Activated T-cell treated with anti-CD3 and anti-CD28 coated beads for 1 hour (primary cell): ENCODE measurements at places on chromosomes 7 and 10.

DNA sequence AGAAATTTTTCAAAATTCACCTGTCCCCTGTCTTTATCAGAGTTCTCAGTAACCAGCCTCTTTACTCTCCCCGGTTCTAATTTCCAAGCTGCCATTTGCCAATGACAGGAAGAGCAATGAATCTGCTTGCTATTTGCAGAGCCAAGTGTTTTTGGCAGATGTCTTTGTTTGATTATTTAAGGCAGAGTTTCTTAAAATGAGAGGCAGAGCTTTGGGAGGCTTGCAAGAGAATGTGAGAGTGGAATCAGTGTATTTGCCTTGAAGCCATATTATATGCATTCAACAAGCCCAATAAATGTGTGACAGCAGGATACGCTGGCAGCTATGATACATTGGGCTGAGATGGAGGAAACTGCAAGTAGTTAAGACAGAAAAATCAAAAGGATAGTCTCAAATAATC lies 196.5 kb downstream of the PHF14 start:
- no peak for DNase-seq

GRCh38 chr7:70457883-70458680 lies 673.9 kb upstream of the GALNT17 start:
- no peak for DNase-seq

DNA sequence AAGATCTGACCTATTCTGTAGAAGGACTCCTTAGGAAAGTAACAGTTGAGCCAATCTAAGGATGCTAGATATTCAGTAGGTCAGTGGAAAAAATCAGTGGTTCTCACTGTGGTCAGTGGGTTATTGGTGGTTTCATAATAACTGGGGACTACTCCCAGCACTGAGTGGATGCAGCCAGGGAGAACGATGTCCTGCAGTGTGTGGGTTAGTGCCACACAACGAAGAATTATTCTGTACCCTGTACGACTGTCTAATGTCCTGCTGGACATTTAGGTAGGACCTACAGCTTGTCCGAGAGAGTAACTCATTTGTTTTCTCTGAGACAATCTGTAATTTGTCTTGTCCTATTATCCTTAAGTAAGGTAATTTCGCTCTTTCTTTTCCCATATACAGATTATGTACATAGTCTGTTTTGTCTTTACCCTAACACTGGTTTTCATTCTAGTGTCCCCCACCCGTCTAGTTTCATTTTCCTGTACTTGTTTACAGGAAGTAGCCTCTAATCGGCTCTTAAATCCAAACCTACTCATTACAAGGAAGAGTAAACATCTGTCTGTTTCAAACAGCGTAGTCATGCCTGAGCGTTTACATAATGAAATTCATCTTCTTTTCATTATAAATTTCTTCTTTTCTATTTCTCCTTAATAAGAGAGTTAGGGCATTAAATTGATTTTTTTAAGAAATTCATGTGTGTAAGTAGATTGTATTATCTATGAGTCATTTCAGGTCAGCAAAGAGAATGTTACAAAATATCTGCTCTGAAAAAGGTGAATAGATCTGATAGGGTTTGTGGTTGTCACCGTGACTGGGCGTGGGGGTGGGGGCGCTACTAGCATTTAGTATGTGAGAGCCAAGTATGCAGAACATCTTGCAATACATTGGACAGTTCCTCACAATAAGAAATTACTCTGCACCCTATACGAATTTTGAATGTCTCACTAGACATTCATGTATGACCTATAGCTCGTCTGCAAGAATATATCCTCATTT lies 8.3 kb upstream of the ZC3HAV1L start:
- DNase-seq: peak; percentile 56

DNA sequence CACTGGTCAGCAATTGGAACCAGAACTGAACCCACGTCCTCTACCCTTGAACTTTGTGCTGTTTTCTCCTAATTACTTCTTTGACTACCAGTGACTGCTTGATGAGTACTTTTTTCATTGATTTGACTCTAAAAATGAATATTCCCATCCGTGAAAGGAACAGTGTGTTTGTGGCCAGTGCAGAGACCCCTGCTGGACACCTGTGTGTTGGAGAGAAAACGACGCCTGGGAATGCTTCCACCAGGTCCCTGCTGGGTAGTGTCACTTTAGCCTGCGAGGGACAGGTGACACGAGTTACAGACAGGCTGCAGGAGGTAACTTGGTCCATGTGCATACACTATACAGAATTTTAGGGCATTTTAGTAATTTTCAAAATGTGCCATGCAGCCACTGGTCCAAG lies 6.8 kb upstream of the GJD4 start:
- no peak for DNase-seq

GRCh38 chr7:88395715-88396114 lies 89.0 kb upstream of the STEAP4 start:
- no peak for DNase-seq

GRCh38 chr7:131235489-131236317 lies 92.0 kb upstream of the MKLN1 start:
- peak; percentile 48 for DNase-seq

DNA sequence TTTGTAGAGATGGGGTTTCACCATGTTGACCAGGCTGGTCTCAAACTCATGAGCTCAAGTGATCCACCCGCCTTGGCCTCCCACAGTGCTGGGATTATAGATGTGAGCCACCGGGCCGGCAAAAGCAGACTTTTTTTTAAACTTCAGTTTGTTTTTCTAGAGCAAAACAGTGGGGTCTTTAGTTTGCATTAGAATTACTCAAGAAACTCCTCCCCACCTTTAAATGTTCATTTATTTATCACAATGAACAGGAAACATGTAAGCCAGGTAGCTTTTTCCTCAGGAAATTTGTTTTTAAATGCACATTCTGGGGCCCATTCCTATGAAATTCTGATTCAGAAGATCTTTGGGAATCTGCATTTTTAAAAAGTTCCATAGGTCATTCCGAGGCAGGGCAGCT lies 56.0 kb upstream of the JAZF1 start:
- no peak for DNase-seq

- no peak for DNase-seq
These were observed 4.7 kb downstream of the COPS6 start for GRCh38 chr7:100093498-100093897.

- DNase-seq: no peak
These were observed 272.4 kb downstream of the ADARB2 start for GRCh38 chr10:1464881-1465417.
